HT-29 (cell line): ENCODE measurements at places on chromosomes 2 and 18.

- DNase-seq = no peak
Measured at GRCh38 chr2:10324095-10324832, 21.6 kb downstream of the HPCAL1 start.

DNA sequence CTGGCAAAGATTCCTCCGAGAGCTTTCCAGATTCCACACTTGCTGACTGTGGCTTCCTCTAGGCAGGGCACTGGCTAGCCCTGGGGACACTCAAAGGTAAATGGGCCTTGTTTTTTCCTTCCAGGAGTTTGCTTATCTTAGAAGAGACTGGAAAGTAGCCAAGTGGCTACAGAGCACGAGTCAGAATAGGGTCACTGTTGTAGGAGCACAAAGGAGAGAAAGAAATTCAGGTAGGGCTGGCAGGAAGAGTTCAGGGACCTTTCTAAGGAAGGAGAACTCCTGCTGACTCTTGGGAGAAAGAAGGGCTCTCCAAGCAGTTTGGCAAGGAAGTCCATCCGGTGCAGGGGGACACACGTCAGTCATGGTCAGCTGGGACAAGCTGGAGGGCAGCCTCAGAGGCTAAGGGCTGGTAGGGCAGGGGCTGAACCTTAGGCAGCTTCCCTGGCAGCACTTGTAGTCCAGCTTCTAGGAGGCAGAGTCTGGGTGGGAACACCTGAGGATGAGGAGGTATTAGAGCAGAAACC, 39.5 kb downstream of the NIFK start:
- DNase-seq = peak; percentile 75

DNA sequence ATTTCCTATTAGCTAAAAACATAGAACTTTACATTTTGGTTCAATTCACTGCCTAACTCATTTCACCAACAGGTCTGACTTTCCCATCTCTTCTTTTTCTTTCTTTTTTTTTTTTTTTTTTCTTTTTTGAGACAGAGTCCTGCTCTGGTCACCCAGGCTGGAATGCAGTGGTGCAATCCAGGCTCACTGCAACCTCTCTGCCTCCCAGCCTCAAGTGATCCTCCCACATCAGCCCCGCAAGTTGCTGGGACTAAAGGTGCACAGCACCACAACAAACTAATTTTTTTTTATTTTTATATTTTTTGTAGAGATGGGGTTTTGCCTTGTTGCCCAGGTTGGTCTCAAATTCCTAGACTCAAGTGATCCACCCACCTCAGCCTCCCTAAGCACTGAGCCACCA, 57.8 kb upstream of the HNRNPA3 start:
- DNase-seq = no peak

GRCh38 chr18:79511671-79512301, 116.1 kb downstream of the NFATC1 start:
- no peak for DNase-seq

GRCh38 chr2:23918837-23919489, 8.0 kb downstream of the ATAD2B start:
- no peak for DNase-seq
